ENCODE measurements at places on chromosomes 2 and 18. TPM values are rescaled to one million over a fixed set of nuclear protein-coding genes. Genes with fewer than 3 reads are reported as not detected.

DNA sequence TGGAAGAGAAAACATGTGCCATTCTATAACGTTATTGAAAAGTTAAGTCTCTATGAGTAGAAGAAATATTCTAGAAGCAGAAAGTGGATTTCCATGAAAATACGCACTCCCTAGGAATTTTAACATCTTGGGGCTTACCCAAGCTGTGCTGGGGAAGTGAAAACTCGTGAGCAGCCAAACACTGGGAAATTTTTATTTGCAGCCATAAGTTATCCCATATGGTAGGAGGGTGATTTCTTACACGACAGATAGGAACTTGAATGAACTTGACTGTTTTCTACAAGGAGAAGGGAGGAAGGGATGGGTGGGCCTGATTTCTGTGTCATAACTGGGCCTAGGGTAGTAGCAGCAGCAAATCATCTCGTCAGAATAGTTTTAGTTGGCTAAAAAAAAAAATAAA is 272.6 kb downstream of the ETAA1 start:
- DNase-seq: no peak

DNA sequence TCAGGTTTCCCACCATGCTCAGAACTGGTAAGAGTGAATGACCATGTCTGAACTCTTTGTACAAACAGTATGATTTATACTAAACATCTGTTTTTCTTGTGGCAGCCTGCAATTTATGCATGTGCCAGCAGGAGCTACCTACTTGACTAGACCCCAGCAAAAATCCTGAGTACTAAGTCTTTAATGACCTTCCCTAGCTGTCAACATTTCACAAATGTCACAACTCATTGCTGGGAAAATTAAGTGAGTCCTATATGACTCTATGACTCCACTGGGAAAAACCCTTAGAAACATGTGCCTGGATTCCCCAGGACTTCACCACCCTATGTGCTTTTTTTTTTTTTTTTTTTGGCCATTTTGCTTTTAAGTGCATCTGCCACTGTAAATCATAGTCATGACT is 1225.8 kb downstream of the SUCLG1 start:
- DNase-seq: no peak

- DNase-seq: no peak
These were observed 7.6 kb upstream of the SPDYA start for GRCh38 chr2:28802975-28803429.

DNA sequence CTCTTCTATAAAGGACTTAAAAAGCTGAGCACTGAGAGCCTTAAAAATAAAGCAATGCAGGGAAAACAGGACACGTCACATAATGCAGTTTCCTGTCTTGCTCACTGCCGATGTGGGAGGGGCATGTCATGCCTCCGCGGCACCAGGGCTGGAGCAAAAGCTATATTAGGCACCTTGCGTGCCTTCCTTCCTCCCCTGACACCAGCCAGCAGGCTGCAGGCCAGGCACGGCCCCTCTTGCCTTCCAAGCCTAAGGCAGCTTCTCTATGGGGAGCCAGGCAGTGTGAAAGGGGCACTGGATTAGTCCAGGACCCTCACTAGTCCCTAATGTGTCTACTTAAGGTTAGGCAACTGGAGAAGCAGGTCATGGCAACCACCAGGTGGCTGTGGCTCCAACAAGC is 26.3 kb downstream of the MRPL35 start:
- DNase-seq: no peak

GRCh38 chr2:126905991-126906390 is 7.3 kb downstream of the TEX51 start:
- DNase-seq: no peak

- no peak for DNase-seq
These were observed 79.2 kb downstream of the SETBP1 start for GRCh38 chr18:44759925-44760342.

DNA sequence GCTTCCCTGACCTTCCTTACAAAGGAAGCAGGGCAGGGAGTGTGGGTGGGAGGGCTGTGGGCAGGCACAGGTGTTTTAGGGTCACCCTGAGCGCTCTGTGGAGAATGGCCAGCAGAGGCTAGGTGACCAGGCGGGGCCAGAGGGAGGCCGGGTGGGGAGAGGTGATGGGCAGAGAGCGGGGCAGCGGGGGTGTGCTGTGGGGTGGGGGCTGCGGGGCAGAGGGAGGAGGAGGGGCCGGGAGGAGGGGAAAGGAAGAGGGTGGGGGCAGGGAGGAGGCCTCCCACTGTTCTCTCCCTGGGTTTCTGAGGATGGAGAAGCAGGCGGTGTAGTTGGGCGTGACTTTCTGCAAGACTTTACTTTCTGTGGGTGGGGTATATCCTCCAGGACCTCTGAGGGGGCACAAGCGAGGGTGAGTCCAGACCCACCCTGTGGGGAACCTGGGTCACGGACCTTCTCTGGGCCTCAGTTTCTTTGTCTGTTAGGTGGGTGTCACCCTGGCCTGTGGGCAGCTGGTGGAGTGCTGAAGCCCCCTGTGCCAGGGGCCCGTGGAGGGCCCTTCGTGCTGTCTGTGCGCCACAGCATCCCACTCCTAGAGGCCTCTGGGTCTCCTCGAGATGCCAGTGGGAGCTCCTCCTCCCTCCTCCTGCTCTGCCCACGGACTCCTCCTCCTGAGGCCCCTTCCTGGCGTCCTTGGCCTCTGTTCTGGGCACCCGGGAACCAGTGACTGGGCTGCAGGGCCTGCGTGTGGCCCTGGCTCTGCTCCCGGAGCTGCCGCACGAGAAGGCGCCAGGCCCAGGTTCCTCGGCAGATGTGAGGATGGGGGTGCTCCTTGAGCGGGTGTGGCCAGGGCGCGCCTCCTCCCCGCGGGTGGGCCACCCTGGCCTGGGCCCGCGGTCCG is 6.3 kb upstream of the NEU4 start:
- DNase-seq: peak; percentile 48

NEU2 gene
- not detected for total RNA-seq

C18orf63 gene
- not detected for total RNA-seq
